Adrenal gland (tissue), 19 donors: ENCODE measurements at places on chromosomes 12 and 14. TPM values are rescaled to one million over a fixed set of nuclear protein-coding genes. Genes with fewer than 3 reads are reported as not detected.

DNA sequence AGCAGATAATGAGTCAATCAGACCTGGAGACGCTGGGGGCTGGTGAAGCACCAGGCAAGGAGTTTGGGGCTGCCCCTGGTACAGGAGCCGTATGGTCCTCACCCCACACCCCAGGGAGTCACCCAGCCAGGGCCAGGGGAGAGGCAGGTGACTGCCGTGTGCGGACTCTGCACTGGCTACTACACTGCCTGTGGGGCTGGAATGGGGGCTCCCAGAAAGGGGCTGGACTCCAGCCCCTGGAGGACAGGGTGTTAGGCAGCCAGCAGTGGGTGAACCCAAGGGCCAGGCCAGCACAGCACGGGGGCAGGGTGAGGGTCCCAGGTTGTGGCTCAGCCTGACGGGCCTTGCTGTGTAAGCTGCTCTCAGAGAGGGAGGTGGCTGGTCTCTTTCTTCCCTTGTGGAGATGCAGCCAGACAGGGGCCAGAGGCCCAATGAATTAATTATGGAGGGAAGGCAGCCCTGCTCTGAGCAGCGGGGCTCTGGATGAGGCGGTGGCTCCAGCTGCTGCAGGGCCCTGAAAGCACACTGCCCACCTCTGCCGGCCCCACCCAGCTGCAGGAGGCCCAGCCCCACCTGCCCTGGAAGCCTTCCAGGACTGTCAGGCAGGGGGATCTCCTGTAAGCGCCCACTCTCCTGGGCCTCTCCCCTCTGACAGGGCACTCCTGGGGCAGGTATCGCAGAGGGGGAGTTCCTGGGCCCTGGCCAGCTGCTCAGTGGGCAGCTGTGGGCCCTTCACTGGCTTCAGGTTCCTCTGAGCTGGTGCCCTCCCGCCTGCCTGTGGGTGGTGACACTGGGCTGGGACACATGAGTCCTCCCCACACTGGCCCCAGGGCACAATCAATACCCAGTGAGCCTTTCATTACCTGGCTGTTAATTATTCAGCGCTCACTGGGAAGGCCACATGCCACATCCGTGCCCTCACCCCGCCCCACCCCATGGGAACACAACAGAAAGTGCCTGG, 142.5 kb upstream of the C14orf180 start:
- no peak overlapping the region for H3K4me3 ChIP-seq
- H3K4me1 ChIP-seq = peaks cover 6% of the 10 kb centered on the region
- no peaks in the 10 kb centered on the region for H3K27me3 ChIP-seq
- peak overlapping the region; percentile 6 for H3K27ac ChIP-seq
- H3K36me3 ChIP-seq = no peaks in the 10 kb centered on the region

- H3K4me1 ChIP-seq = no peaks in the 10 kb centered on the region
- no peaks in the 10 kb centered on the region for H3K27me3 ChIP-seq
- H3K4me3 ChIP-seq = no peak overlapping the region
- no peak overlapping the region for H3K27ac ChIP-seq
- H3K36me3 ChIP-seq = no peaks in the 10 kb centered on the region
- DNase-seq = no peak
These were observed 336.4 kb downstream of the CCER1 start for GRCh38 chr12:90618586-90618985.

GRCh38 chr12:44812062-44812461, 64.1 kb downstream of the NELL2 start:
- H3K4me3 ChIP-seq = no peak overlapping the region
- H3K36me3 ChIP-seq = no peaks in the 10 kb centered on the region
- DNase-seq = no peak

DNA sequence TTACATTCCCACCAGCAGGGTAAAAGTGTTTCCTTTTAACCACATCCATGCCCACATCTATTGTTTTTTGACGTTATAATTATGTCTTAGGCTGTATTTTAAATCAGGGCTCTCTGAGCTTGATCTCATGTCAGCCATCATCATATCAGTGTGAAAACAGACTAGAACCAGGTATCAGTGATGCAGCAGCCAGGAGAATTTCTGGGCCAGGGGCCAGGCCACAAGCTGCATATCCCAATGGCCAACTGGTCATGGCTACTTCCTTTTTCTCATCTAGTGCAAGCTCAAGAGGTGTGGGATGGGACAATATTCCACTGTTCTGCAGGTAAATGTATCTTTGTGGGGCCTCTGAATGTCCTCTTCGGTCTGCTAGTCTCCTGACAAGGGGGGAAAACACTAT, 125.1 kb downstream of the CRADD start:
- no peak overlapping the region for H3K27ac ChIP-seq
- H3K4me1 ChIP-seq = peaks cover 32% of the 10 kb centered on the region
- DNase-seq = no peak
- H3K4me3 ChIP-seq = no peak overlapping the region

GRCh38 chr12:122160761-122161160, 13.3 kb downstream of the IL31 start:
- H3K27ac ChIP-seq = no peak overlapping the region
- H3K4me3 ChIP-seq = no peak overlapping the region
- no peaks in the 10 kb centered on the region for H3K27me3 ChIP-seq
- no peaks in the 10 kb centered on the region for H3K4me1 ChIP-seq

- H3K36me3 ChIP-seq = no peaks in the 10 kb centered on the region
- H3K4me3 ChIP-seq = no peak overlapping the region
- H3K27ac ChIP-seq = no peak overlapping the region
- no peaks in the 10 kb centered on the region for H3K4me1 ChIP-seq
- H3K27me3 ChIP-seq = no peaks in the 10 kb centered on the region
- DNase-seq = no peak
These were observed 83.8 kb downstream of the GALNT9 start for GRCh38 chr12:132245521-132246101.

- no peak overlapping the region for H3K27ac ChIP-seq
- no peak for DNase-seq
- H3K4me1 ChIP-seq = no peaks in the 10 kb centered on the region
- no peaks in the 10 kb centered on the region for H3K27me3 ChIP-seq
- no peak overlapping the region for H3K4me3 ChIP-seq
These were observed 37.0 kb downstream of the TRAFD1 start for GRCh38 chr12:112162241-112162790.

The ANKRD33 gene
- not detected for total RNA-seq
